Neural crest cell (in vitro differentiated cells): ENCODE measurements at places on chromosomes 16 and 17.
A peak's percentile ranks its signal among the peaks of the same experiment; 100 is the strongest.

GRCh38 chr16:30569281-30569680 is 2.2 kb downstream of the ZNF688 start:
- no peak overlapping the region for H3K4me3 ChIP-seq
- DNase-seq: no peak
- H3K36me3 ChIP-seq: no peaks in the 10 kb centered on the region
- H3K27me3 ChIP-seq: no peaks in the 10 kb centered on the region
- no peak overlapping the region for H3K27ac ChIP-seq
- H3K4me1 ChIP-seq: peaks cover 29% of the 10 kb centered on the region

DNA sequence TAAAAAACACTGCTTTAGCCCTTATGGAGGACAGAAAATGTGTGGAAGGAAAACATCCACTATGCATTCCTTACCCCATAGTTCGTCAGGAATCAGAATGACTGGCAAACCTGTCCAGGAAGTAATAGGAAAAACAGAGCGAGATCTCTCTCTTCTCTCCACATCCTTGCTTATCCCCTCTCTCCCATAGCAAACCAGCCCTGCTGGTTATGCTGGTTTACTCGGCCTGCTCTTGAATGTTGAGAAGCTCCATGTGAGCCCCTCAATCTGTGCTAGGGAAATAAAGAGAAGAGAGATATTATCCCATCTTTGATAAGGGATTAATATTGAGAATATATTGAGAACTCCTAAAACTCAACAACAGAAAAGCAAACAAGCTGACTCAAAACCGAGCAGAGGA is 402.8 kb upstream of the RBFOX1 start:
- no peaks in the 10 kb centered on the region for H3K36me3 ChIP-seq
- no peak overlapping the region for H3K27ac ChIP-seq
- no peak for DNase-seq
- no peak overlapping the region for H3K4me3 ChIP-seq
- H3K27me3 ChIP-seq: peaks cover 11% of the 10 kb centered on the region
- peaks cover 13% of the 10 kb centered on the region for H3K4me1 ChIP-seq

DNA sequence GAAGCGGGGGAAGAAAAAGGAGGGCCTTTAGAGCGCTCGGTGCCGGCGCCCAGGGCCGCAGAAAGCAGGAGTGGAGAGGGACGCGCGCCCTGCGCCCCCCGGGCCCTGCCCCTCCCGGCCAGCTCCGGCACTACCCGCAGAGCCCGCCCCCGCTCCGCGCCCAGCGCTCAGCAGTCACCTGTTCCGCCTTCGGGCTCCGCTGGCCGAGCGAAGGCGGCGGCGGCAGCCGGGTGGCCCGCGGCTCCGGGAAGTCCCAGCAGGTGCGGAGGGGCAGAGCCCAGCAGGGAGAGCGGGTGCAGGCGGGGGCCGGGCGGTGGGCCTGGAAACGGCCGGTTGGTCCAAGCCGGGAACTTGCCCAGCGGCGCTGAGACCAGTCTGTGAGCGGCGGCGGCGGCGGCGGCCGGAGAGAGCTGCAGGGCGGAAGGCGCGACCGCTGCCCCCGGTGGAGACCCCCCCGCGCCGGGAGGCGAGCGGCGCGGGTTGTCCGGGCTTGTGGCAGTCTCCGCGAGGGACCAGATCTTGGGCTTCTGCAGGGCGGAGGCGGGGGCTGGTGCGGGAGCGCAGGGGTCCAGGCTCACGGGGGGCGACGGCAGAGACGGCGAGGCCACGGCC is 2.2 kb downstream of the IRX3 start:
- no peak for DNase-seq
- H3K27ac ChIP-seq: no peak overlapping the region
- H3K27me3 ChIP-seq: peaks cover 88% of the 10 kb centered on the region
- peak overlapping the region; percentile 97 for H3K4me3 ChIP-seq

DNA sequence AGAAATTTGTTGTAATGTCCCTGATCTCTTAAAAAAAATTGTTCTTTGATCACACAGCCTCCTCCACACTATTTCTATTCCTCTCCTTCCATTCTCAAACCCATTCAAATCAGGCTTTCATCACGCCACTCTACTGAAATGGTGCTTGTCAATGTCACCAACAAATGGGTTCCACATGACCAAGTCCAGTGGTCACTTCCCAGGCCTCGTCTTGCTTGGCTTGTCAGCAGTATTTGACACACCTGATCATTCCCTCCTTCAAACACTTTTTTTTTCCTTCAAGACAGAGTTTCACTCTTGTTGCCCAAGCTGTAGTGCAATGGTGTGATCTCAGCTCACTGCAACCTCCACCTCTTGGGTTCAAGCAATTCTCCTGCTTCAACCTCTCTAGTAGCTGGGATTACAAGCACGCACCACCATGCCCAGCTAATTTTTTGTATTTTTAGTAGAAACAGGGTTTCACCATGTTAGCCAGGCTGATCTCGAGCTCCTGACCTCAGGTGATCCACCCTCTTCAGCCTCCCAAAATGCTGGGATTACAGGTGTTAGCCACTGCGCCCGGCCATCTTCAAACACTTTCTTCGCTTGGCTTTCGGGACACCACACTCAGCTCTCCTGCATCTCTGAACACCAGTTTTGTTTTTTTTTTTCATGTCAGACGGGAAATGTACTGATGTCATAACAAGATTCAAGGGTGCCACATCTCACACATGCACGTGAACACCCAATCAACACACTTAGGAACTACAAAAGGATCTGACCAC is 18.3 kb downstream of the NQO1 start:
- DNase-seq: no peak
- peaks cover under 1% of the 10 kb centered on the region for H3K36me3 ChIP-seq
- H3K27ac ChIP-seq: no peak overlapping the region

DNA sequence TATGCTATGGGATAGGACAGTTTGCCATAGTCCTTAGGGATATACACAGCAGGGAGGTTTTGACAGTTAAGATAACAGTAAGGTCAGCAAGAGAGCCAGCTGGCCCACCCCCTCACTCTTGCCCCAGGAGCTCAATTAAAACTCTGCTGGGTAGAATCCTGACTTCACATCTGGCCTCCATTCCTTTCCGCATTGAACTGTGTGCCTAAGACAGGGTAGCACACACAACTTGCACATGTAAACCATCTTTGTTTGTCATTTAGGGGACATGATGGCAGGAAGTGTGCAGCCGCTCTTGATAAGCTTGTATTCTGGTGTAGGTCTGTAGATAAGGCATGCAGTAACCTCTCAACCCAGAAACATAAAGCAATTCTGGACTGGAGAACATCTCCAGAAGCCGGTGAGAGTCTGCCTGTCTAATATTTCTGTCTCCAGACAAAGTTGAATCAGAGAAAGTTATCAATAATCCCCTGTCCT is 5.2 kb downstream of the MINK1 start:
- no peaks in the 10 kb centered on the region for H3K27me3 ChIP-seq
- peaks cover 31% of the 10 kb centered on the region for H3K4me1 ChIP-seq
- H3K4me3 ChIP-seq: no peak overlapping the region
- H3K36me3 ChIP-seq: no peaks in the 10 kb centered on the region
- H3K27ac ChIP-seq: no peak overlapping the region

DNA sequence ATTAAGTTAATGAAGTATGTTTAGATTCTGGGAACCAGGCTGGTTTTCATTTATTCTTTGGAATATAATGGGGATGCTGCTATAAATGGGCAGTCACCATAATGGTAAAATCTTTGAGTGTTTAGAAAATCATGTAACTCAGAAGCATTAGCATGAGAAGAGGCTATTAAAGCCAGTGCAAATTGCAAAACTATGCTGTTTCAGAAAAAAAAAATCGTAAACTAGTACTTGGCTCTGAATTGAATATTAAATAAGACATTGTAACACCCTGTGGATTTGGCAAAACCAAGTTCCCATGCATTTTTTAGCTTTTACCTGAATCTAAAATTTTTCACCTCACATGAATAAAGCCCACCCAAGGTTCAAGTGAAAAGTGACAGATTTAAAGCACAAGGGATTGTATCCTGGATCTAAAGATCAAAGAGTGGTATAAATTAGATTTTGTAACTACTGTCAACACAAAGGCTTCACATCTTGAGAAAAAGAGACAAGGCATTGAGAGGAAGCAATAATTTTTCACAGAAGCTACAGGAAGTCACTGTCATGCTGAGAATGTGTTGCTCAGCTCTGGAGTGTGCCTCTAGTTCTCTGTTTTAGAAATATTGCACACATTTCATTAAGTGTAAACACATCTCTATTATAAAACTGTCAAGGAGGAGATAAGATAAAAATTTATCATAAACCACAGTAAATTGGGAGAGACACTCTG is 142.2 kb downstream of the ABCA8 start:
- H3K4me1 ChIP-seq: peaks cover 30% of the 10 kb centered on the region
- H3K4me3 ChIP-seq: no peak overlapping the region
- no peaks in the 10 kb centered on the region for H3K27me3 ChIP-seq
- no peak for DNase-seq
- peaks cover 10% of the 10 kb centered on the region for H3K36me3 ChIP-seq
- peak overlapping the region; percentile 43 for H3K27ac ChIP-seq

- peak overlapping the region; percentile 76 for H3K4me3 ChIP-seq
- H3K27me3 ChIP-seq: peaks cover 79% of the 10 kb centered on the region
- no peak for DNase-seq
- peaks cover 13% of the 10 kb centered on the region for H3K4me1 ChIP-seq
- H3K27ac ChIP-seq: no peak overlapping the region
Observed at GRCh38 chr16:82628711-82629110, 1.9 kb downstream of the CDH13 start.

DNA sequence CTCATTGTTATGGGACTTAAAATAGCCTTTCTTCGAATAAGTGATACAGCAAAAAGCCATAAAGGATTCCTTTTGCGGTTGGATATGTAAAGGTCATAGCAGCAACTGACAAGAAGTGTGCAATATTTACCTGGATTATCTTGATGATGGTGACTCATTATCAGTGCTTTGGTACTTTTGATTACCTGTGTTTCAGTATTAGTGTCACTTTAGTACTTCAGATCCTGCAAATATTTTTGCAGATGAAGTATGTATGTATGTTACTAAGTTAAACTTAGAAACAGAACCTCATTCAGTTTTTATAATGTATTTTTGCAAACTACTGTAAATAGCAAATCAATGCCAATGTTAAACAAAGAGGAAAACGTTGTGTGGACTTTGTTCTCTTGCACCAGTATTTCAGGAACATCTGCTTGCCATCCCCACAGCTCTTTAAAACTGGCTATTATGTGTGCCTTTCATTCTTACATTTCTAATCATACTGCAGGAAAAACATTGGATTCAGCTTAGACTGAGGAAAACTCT is 10.5 kb downstream of the CNEP1R1 start:
- H3K36me3 ChIP-seq: peaks cover 6% of the 10 kb centered on the region
- H3K4me1 ChIP-seq: peaks cover 4% of the 10 kb centered on the region
- no peak for DNase-seq
- H3K27ac ChIP-seq: no peak overlapping the region
- H3K27me3 ChIP-seq: no peaks in the 10 kb centered on the region
